Tibial nerve (tissue), 4 donors: ENCODE measurements at places on chromosomes 6 and 20. TPM values are rescaled to one million over a fixed set of nuclear protein-coding genes. Genes with fewer than 3 reads are reported as not detected.

DNA sequence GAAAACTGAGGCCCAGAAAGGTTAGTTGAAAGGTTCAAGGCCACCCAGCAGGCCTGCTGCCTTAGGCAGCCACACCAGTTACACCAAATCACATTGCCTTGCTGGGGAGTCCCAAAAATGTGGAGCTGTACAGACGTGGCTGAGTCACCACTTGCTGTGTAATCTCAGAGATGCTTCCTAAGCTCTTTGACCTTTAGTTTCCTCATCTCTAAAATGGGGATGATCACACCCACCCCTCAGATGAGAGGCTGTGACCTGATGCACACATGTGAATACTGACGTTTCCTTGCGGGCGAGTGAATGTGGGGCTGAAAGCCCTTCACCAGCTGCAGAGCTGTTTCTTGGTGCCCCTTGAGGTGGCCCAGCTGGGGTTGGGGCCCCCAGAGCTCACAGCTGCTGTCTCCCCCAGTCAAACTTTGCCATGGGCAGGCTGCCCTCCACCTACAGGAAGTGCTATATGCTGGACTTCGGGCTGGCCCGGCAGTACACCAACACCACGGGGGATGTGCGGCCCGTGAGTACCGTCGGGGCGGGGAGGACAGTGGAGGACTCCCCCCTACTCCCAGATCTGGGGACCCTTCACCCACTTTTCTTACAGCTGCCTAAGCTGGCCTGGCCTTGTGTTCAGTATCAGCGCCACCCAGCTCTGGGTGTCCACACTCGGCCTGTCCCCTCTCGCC, 11.0 kb downstream of the TTBK1 start:
- H3K4me1 ChIP-seq: peaks cover 4% of the 10 kb centered on the region
- DNase-seq: no peak
- no peaks in the 10 kb centered on the region for H3K27me3 ChIP-seq
- H3K27ac ChIP-seq: no peak overlapping the region

DNA sequence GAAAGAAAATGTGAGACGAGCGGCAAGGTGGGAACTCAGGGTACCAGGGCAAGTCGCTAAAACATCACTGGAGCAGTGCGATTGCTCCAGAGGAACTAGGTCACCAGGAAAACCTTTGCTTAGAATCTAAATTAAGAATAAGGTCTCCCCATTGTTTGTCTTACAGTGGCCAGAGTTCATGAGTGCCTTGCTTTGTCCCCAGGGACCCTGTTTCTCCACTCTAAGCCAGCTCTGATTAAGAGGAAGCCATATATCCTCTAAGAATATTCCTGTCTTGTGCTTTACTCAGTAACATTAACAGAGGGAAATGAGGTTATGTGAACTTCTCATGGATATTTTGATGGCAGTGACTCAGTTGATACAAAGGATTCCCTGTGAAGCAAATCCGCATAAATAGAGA, 305.8 kb downstream of the CD83 start:
- H3K4me1 ChIP-seq: no peaks in the 10 kb centered on the region
- no peaks in the 10 kb centered on the region for H3K36me3 ChIP-seq
- H3K27me3 ChIP-seq: no peaks in the 10 kb centered on the region

DNA sequence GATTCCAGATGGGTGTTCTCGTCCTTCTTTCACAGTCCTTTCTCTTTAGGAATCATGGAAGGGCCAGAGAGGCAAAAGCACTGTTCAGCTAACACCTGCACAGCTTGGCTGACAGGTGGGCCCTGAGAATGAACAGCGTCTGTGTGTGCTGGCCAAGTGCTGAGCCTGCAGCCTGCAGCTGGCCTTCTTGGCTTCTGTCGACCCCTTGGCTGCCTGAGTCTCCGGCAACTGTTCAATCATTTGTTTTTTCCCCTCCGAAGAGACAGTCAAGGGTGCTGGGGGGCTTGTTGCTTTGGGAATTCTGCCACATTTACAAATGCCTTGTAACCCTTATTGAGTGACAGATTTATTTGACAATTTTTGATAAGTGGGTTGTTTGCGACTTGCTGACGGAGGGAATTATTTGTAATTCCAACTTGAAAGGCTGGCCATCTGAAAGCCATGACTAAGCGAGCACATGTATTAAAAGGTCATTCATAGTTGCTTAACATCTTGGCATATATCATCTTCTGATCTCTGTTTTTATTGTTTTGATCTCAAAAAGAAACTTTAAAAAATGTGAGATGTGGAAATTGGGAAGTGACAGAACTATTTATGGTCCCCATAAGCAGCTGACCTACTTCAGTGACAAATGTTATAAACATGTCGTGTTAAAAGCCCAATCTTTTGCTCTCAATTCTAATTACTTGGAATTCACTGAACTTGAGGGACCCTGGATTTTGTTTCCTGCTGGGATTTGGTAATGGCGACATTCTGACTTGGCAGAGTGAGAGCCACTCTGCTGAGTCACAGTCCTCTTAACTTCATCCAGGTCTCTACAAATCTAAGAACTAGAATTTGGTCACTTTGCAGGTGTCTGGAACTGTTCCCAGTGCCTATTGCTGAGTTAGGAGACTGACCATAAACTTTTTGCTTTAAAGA, 41.9 kb upstream of the FERMT1 start:
- no peaks in the 10 kb centered on the region for H3K4me1 ChIP-seq
- H3K27me3 ChIP-seq: no peaks in the 10 kb centered on the region
- no peak overlapping the region for H3K4me3 ChIP-seq
- DNase-seq: peak; percentile 19

DNA sequence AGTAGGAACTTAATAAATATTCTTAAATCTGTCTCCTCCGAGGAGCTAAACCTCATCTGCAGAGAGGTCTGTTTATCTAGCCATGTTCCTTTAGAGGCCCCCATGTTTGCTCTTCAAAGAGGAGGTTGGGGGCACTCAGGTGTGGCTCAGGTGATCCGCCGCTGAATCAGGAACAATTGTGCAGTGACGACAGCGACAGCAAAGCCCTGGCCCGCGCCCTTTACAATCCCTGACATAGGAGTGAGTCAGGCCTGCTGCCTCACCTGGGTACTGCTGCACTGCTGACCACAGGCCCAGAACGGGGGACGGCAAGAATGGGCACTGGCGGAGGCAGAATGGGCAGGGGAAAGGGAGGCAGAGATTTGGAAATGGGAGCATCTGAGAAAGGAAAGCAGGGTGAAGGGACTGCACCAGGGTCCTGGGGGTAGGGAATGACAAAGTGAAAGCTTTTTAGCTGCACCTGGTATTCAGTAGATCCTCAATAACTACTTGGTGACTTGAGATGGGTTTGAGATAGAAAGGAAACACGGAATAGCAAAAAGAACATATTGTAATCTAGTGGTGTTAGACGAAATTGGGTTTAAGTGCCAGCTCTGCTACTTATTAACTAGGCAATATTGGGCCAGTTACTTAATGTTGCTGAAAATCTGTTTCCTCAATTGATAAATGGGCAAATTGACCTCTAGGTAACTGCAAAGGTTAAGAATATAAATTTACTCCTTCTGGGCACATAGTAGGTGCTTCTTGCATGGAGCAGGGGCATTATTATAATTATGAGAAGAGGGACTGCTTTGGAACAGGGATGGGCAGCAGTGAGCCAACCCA, 5.4 kb upstream of the IER3 start:
- H3K27ac ChIP-seq: peak overlapping the region; percentile 36
- no peaks in the 10 kb centered on the region for H3K27me3 ChIP-seq
- H3K4me1 ChIP-seq: peaks cover 7% of the 10 kb centered on the region
- H3K4me3 ChIP-seq: no peak overlapping the region

GRCh38 chr6:79949233-79949632, 1.9 kb upstream of the ELOVL4 start:
- no peak overlapping the region for H3K27ac ChIP-seq
- no peak for DNase-seq
- peaks cover 13% of the 10 kb centered on the region for H3K27me3 ChIP-seq
- no peaks in the 10 kb centered on the region for H3K36me3 ChIP-seq

GRCh38 chr6:15522427-15522826, 140.4 kb downstream of the DTNBP1 start:
- DNase-seq: no peak
- no peak overlapping the region for H3K4me3 ChIP-seq
- H3K27ac ChIP-seq: no peak overlapping the region
- H3K27me3 ChIP-seq: no peaks in the 10 kb centered on the region

DNA sequence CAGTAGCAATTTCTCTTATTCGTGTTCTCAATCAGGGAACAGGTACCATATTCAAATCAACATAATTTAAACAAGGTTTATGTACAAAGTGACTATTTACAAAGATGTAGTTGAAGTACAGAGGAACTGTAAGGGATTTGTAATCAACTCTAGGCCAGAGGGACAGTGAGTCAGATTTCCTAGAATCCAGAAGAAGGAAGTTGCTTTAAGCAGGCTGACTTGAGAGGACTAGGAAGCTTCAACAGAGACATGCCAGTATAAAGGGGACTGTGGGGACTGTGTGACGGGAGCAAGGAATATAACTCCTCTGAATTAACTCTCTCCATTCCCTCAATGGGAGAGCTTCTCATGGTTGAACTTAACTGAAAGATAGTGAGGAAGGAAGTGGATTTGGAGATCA, 427.4 kb upstream of the JAG1 start:
- no peaks in the 10 kb centered on the region for H3K27me3 ChIP-seq
- no peak overlapping the region for H3K27ac ChIP-seq
- no peaks in the 10 kb centered on the region for H3K4me1 ChIP-seq
- no peak overlapping the region for H3K4me3 ChIP-seq

ADGRB3 gene
- 17.9 TPM for total RNA-seq

PDE10A gene
- total RNA-seq: 5.9 TPM

- H3K36me3 ChIP-seq: no peaks in the 10 kb centered on the region
- H3K4me1 ChIP-seq: peaks cover 32% of the 10 kb centered on the region
- peak overlapping the region; percentile 73 for H3K4me3 ChIP-seq
- no peaks in the 10 kb centered on the region for H3K27me3 ChIP-seq
- peak; percentile 71 for DNase-seq
These were observed 23.7 kb downstream of the ZNF311 start for GRCh38 chr6:28981431-28981832.

DNA sequence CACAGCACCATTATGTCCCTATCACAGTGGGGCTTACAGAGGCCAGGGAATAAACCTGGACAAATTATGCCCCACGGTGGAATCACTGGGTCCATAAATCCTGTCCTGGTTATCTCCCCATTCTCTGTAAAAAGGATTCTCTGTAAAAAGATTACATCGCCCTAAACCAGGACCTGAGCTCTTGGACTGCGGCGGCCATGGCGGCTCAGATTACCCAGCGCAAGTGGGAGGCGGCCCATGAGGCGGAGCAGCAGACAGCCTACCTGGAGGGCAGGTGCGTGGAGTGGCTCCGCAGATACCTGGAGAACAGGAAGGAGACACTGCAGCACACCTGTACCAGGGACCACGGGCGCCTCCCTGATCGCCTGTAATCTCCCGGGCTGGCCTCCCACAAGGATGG, 8.4 kb upstream of the HLA-A start:
- no peak overlapping the region for H3K4me3 ChIP-seq
- no peaks in the 10 kb centered on the region for H3K36me3 ChIP-seq
- no peaks in the 10 kb centered on the region for H3K27me3 ChIP-seq
- no peak overlapping the region for H3K27ac ChIP-seq
- DNase-seq: no peak

PEX7 gene
- total RNA-seq: 9.2 TPM

GRCh38 chr6:117918454-117918853, 11.4 kb downstream of the SLC35F1 start:
- no peaks in the 10 kb centered on the region for H3K4me1 ChIP-seq
- peaks cover 10% of the 10 kb centered on the region for H3K27me3 ChIP-seq
- no peak overlapping the region for H3K27ac ChIP-seq

DNA sequence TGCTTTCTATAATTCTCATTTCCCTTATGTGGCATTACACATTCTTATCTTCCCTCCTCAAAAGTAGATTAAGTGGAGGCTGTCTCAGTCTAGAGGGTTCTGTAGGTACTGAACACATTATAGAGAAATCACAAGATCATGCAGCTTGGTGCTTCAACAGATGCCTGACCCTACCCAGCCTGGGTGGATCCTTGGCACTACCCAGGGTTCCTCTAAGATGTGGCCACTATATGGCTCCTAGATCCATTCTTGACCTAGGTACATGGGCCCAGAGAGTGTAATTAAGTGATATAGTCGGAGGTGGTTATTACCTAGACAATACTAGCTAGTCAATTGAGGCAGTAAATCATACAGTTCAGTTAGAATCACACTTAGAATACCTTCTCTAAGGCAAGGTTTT, 213.9 kb downstream of the AKAP7 start:
- no peaks in the 10 kb centered on the region for H3K4me1 ChIP-seq
- H3K27ac ChIP-seq: no peak overlapping the region
- no peak overlapping the region for H3K4me3 ChIP-seq

- peaks cover 18% of the 10 kb centered on the region for H3K36me3 ChIP-seq
- peaks cover 22% of the 10 kb centered on the region for H3K4me1 ChIP-seq
- no peak for DNase-seq
- H3K27me3 ChIP-seq: no peaks in the 10 kb centered on the region
- no peak overlapping the region for H3K27ac ChIP-seq
These were observed 92.4 kb downstream of the ASXL1 start for GRCh38 chr20:32450484-32451061.

DNA sequence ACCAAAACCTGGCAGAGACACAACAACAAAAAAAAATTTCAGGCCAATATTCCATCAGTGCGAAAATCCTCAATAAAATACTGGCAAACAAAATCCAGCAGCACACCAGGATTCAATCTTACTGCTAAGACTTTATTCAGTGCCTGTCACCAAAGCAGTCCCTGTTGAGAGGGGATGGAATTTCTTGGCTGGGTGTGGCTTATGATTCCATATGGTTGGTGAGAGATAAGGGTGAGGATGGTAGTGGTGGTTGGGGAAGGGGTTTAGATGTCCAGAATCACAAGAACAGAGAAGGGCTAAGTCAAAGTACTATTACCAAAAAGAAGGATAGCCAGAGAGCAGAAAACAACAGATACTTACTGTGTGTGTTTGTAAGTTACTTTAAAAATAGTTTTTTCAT, 152.8 kb upstream of the SLC35B3 start:
- no peak for DNase-seq
- no peak overlapping the region for H3K27ac ChIP-seq
- H3K36me3 ChIP-seq: no peaks in the 10 kb centered on the region

PPIL6 gene
- 2.8 TPM for total RNA-seq

GRCh38 chr6:145968051-145968450, 3.9 kb upstream of the SHPRH start:
- H3K4me3 ChIP-seq: no peak overlapping the region
- H3K27me3 ChIP-seq: no peaks in the 10 kb centered on the region
- no peak for DNase-seq
- H3K36me3 ChIP-seq: no peaks in the 10 kb centered on the region

MYB gene
- 0.63 TPM for total RNA-seq

GRCh38 chr20:24894967-24895366, 54.1 kb upstream of the CST7 start:
- no peak overlapping the region for H3K4me3 ChIP-seq
- no peak for DNase-seq
- H3K27ac ChIP-seq: no peak overlapping the region
- no peaks in the 10 kb centered on the region for H3K36me3 ChIP-seq
- no peaks in the 10 kb centered on the region for H3K27me3 ChIP-seq

DNA sequence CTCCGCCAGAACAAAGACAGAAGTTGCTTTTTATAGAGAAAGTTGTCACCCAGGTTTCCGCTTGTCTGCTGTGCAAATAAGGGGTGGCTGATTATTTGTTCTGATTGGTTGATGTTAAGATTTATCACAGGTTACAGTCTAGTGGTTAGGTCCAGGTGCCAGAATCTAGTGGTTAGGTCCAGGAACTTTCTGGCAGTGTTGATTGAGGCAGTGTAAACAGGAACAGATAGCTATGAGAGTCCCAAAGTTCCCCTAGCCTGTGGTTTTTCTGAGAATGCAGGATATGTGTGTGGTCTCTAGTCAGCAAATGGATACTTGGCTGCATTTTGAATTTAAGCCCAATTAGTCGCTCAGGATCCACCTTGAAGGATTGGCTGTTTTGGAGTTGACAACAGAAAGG, 148.0 kb downstream of the TMEM200A start:
- DNase-seq: no peak
- no peaks in the 10 kb centered on the region for H3K36me3 ChIP-seq
- H3K27me3 ChIP-seq: no peaks in the 10 kb centered on the region
- peaks cover 3% of the 10 kb centered on the region for H3K4me1 ChIP-seq
